Activated CD4-positive, alpha-beta memory T cell treated with anti-CD3 and anti-CD28 coated beads for 36 hours (primary cell): ENCODE measurements at places on chromosomes 5 and 9. TPM values are rescaled to one million over a fixed set of nuclear protein-coding genes. Genes with fewer than 3 reads are reported as not detected.

- no peak overlapping the region for H3K4me3 ChIP-seq
- peaks cover 24% of the 10 kb centered on the region for H3K4me1 ChIP-seq
- no peak for DNase-seq
- no peaks in the 10 kb centered on the region for H3K36me3 ChIP-seq
Observed at GRCh38 chr9:114806526-114806900, 674 bp upstream of the TNFSF15 start.

DNA sequence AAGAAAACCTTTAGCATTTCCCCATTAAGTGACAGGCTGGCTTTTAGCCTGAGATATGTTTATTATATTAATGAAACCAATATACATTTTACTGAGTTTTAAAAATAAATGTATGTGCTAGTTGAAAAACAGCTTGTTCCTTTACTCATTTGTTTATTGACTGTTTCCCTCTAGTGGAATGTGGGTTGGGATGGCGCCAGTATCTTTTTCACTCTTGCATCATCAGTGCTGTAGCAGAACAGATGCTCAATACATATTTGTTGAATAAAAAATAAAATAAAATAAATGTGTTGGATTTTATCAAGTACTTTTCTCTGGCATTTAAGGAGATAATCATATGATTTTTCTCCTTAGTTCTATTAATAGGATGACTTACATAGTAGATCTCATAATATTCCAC lies 43.0 kb downstream of the FSTL4 start:
- H3K36me3 ChIP-seq, result no peaks in the 10 kb centered on the region
- H3K27ac ChIP-seq, result no peak overlapping the region
- H3K4me1 ChIP-seq, result no peaks in the 10 kb centered on the region
- H3K4me3 ChIP-seq, result no peak overlapping the region
- H3K27me3 ChIP-seq, result peaks cover 32% of the 10 kb centered on the region

GRCh38 chr5:122181863-122182262 lies 52.5 kb downstream of the ZNF474 start:
- H3K4me3 ChIP-seq, result no peak overlapping the region
- H3K36me3 ChIP-seq, result no peaks in the 10 kb centered on the region
- no peak overlapping the region for H3K27ac ChIP-seq
- peaks cover 7% of the 10 kb centered on the region for H3K4me1 ChIP-seq
- no peak for DNase-seq

GRCh38 chr5:160542281-160542680 lies 120.6 kb downstream of the PTTG1 start:
- peaks cover 36% of the 10 kb centered on the region for H3K4me1 ChIP-seq
- H3K4me3 ChIP-seq, result no peak overlapping the region
- DNase-seq, result no peak
- H3K27ac ChIP-seq, result no peak overlapping the region
- peaks cover 3% of the 10 kb centered on the region for H3K27me3 ChIP-seq
- peaks cover 8% of the 10 kb centered on the region for H3K36me3 ChIP-seq

- H3K4me3 ChIP-seq, result no peak overlapping the region
- H3K27me3 ChIP-seq, result no peaks in the 10 kb centered on the region
- H3K27ac ChIP-seq, result no peak overlapping the region
- peaks cover 1% of the 10 kb centered on the region for H3K4me1 ChIP-seq
- H3K36me3 ChIP-seq, result peaks cover 2% of the 10 kb centered on the region
Observed at GRCh38 chr9:112081918-112082729, 93.0 kb downstream of the SUSD1 start.

SH3TC2 gene
- not detected for total RNA-seq

DNA sequence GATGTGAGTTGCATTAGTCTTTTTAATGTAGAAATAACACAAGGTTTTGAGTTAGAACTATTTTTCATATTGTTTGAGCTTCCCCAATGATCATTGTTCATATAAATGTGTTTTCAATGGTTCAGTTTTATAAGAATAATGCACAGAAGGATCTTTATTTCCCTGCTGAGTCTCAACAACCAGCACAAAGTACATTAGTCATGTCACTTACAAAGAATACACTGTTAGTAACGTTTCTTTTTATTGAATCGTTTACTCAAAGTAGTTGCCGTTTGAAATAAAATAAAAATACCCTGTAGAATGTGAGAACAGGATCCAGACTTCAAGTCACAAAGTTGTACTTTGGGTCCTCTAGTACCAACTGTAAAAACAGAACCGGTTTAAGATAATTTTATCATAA lies 41.5 kb downstream of the ERCC8 start:
- no peak overlapping the region for H3K4me3 ChIP-seq
- no peaks in the 10 kb centered on the region for H3K27me3 ChIP-seq
- no peaks in the 10 kb centered on the region for H3K4me1 ChIP-seq
- peaks cover 11% of the 10 kb centered on the region for H3K36me3 ChIP-seq
- DNase-seq, result no peak

FOXE1 gene
- total RNA-seq, result not detected

DNA sequence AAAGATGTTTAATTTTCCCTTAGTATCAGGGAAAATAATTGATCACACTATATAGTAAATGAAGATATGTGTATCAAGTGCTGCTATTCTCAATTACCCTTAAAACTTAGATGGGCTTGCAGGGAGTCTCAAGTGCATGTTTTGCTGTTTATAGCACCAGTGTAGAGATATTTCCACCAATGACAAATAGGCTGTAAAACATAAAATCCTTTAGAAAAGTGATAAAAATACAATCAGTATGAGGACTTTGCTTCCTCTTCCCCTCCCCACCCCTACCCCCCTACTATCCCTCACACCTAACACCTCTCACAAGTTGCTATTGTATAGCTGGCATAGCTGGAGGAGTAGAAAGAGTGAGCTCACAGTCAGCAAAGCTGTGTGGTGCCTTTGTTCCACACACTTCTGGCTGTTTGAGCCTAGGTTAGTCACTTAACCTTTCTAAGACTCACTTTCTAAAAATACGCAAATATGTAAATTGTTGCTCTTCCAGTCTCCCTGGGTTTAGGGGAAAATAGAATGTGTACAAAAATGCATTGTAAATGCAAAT lies 93.1 kb downstream of the PDE4D start:
- peaks cover 7% of the 10 kb centered on the region for H3K27me3 ChIP-seq
- H3K36me3 ChIP-seq, result no peaks in the 10 kb centered on the region
- DNase-seq, result no peak
- H3K4me3 ChIP-seq, result no peak overlapping the region

DNA sequence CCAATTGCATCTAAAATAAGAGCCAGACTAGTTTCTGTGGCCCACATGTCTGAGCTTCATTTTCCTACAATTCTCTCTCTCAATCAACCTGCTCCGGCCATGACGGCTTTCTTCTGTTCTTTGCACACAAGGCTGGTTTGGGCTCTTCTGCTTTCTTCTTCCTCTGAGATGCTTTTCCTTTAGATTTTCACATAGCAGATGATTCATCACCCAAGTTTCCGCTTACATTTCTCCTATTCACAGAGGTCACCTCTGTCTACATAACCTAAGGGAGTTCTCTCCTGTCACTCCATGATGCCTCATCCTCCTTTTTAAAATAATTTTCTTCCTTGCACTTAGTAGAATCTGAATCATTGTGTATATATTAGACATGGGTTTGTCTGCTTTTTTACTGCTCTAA lies 334.6 kb upstream of the TUSC1 start:
- no peaks in the 10 kb centered on the region for H3K36me3 ChIP-seq
- H3K4me1 ChIP-seq, result no peaks in the 10 kb centered on the region
- H3K27ac ChIP-seq, result no peak overlapping the region
- H3K4me3 ChIP-seq, result no peak overlapping the region
- no peak for DNase-seq

ZNF462 gene
- 0.64 TPM for total RNA-seq

DNA sequence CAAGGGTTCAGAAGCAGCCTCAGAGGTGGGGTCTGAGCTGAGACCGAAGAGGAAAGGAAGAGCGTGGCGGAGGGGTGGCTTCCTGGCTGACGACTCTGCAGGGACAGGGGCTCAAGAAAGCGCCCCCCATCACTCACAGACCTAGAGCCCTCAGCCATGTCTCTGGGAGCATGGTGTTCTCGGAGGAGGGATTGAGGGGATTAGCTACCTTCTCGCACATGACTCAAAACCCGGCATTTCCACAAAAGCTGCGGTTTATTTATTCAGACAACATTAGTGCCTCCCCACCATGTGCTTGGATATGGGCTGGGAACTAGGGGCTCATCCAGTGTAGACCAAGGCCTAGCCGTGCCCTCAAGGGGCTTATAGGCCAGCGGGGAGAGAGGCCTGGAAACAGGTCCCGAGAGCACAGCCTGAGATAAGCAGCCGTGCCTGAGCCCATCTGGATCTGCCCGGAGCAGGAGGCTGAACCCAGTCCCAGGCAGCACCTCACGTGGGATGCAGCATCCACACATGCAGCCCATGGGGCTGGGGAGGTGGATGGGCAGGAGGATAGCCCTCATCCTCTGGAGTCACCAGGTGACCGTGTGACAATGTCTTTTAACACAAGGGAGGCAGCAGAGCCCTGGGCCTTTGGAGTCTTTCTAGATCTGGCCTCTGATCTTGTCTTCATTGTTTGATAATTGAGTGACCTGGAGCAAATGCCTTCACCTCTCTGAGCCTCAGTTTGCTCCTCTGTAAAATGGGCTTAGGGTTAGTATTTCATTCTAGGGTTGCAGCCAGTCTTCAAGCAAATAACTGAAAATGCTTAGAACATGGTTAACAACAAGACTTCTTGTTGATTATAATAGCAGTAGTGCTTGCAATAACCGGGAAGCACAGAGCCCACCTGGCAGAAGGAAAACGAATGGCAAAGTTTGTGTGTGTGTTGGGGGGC lies 878 bp upstream of the HMCN2 start:
- DNase-seq, result no peak
- H3K4me1 ChIP-seq, result peaks cover 8% of the 10 kb centered on the region
- H3K27ac ChIP-seq, result no peak overlapping the region
- H3K27me3 ChIP-seq, result peaks cover 62% of the 10 kb centered on the region
- H3K36me3 ChIP-seq, result no peaks in the 10 kb centered on the region

GRCh38 chr5:134490255-134490924 lies 35.1 kb upstream of the JADE2 start:
- no peak for DNase-seq
- H3K27me3 ChIP-seq, result no peaks in the 10 kb centered on the region
- H3K27ac ChIP-seq, result no peak overlapping the region
- no peaks in the 10 kb centered on the region for H3K36me3 ChIP-seq

SH2D3C gene
- total RNA-seq, result 35.3 TPM

- DNase-seq, result no peak
- no peak overlapping the region for H3K4me3 ChIP-seq
- H3K36me3 ChIP-seq, result no peaks in the 10 kb centered on the region
- H3K27ac ChIP-seq, result no peak overlapping the region
- no peaks in the 10 kb centered on the region for H3K27me3 ChIP-seq
Observed at GRCh38 chr5:146623009-146623408, 107.0 kb upstream of the GPR151 start.

GRK6 gene
- total RNA-seq, result 177 TPM

FEM1C gene
- total RNA-seq, result 12.5 TPM

GRCh38 chr5:179486596-179487051 lies 63.7 kb upstream of the RUFY1 start:
- no peak for DNase-seq
- H3K27me3 ChIP-seq, result peaks cover 1% of the 10 kb centered on the region
- H3K27ac ChIP-seq, result no peak overlapping the region
- H3K36me3 ChIP-seq, result no peaks in the 10 kb centered on the region

DNA sequence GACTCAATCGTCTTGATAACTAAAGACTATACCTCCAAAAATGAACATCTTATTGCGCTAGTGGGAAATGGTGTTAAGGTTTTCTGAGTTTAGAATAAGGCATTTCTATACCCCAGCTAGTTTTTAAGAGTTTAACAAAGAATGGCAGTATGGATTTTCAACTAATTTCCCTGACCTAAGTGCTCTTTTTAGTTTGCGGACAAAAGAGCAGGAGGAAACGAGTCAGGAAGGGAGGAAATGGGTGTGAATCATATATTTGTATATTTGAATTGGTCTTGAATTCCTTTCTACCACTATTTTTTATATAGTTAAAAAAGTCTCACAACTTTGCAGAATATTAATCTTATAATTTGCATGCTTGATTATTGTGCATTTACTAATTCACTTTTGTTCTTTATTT lies 516.3 kb upstream of the ZNF608 start:
- H3K4me1 ChIP-seq, result no peaks in the 10 kb centered on the region
- H3K27me3 ChIP-seq, result no peaks in the 10 kb centered on the region
- no peak overlapping the region for H3K27ac ChIP-seq
- DNase-seq, result no peak

DNA sequence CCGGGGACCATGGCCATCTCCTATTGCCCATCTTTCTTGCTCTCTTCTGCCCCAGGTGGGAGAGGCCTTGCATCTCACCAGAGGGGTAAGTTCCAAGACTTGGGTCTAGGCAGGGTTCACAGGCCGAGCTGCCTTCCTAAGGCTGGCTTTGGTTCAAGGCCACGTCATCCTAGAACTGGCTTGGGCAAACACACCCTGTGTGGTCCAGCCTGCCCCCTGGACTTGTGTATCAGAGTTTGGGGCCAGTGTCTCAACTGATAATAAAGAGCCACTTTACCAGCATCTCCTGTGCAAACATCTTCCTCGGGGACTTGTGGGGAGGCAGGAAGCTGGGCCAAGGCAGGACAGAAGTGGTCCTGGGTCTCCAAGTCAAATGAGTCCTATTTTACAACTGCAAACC lies 17.8 kb downstream of the BOD1 start:
- no peak overlapping the region for H3K4me3 ChIP-seq
- peaks cover 26% of the 10 kb centered on the region for H3K36me3 ChIP-seq

GRCh38 chr9:36346569-36346968 lies 53.5 kb downstream of the RNF38 start:
- DNase-seq, result no peak
- no peaks in the 10 kb centered on the region for H3K27me3 ChIP-seq
- H3K4me1 ChIP-seq, result peaks cover 9% of the 10 kb centered on the region
- H3K36me3 ChIP-seq, result peaks cover 44% of the 10 kb centered on the region

DNA sequence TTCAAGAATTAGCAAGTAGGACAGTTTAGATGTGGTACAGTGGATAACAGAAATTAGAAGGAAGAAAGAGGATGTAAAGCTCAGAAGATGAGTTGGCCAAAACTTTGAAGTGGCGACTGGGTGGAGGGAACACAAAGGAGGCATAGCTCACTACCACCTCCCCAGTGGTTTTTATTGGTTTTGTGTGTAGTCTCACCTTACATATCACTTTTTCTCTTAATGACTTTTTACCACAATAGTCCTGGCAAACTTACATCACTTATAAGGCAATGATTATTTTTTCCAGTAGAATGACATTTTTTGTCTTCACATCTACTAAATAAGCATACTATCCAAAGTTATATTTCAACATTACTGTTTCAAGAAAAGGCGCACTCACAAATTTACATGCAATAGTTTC lies 49.2 kb upstream of the FBN2 start:
- DNase-seq, result no peak
- H3K4me1 ChIP-seq, result no peaks in the 10 kb centered on the region
- H3K27me3 ChIP-seq, result no peaks in the 10 kb centered on the region
- no peak overlapping the region for H3K27ac ChIP-seq
- H3K36me3 ChIP-seq, result no peaks in the 10 kb centered on the region

- no peak for DNase-seq
- H3K27ac ChIP-seq, result no peak overlapping the region
- peaks cover 4% of the 10 kb centered on the region for H3K27me3 ChIP-seq
- no peaks in the 10 kb centered on the region for H3K4me1 ChIP-seq
- no peak overlapping the region for H3K4me3 ChIP-seq
Observed at GRCh38 chr9:109537288-109537687, 39.2 kb upstream of the PTPN3 start.

- no peak overlapping the region for H3K4me3 ChIP-seq
- no peaks in the 10 kb centered on the region for H3K27me3 ChIP-seq
- H3K27ac ChIP-seq, result no peak overlapping the region
- peaks cover 48% of the 10 kb centered on the region for H3K4me1 ChIP-seq
- H3K36me3 ChIP-seq, result peaks cover 19% of the 10 kb centered on the region
- no peak for DNase-seq
Observed at GRCh38 chr5:80865551-80865950, 94.6 kb upstream of the RASGRF2 start.
